Immature natural killer cell (primary cell): ENCODE measurements at places on chromosomes 4 and X.

DNA sequence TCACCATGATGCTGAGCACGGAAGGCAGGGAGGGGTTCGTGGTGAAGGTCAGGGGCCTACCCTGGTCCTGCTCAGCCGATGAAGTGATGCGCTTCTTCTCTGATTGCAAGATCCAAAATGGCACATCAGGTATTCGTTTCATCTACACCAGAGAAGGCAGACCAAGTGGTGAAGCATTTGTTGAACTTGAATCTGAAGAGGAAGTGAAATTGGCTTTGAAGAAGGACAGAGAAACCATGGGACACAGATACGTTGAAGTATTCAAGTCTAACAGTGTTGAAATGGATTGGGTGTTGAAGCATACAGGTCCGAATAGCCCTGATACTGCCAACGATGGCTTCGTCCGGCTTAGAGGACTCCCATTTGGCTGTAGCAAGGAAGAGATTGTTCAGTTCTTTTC is 4.0 kb downstream of the HNRNPH2 start:
- DNase-seq: no peak

- no peak for DNase-seq
Measured at GRCh38 chrX:151852294-151852693, 60.4 kb upstream of the MAGEA4 start.

DNA sequence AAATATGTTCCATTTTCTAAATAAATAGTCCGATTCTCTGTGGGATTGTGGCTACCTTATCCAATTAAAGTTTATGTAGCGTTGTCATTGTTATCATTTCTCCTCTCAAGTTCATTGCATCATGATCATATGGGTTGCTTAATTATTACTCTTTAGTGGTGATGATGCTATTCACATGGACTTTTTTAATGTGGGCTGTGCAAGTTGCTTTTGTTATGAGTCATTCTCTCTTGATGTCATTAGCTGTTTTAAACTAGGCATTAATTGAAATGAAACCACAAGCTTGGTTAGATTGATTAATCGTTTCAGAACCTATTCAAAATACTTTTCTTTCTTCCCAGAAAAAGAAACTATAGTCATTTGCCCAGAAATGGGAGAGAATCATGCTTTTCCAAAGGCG is 38.2 kb downstream of the NHS start:
- no peak for DNase-seq

DNA sequence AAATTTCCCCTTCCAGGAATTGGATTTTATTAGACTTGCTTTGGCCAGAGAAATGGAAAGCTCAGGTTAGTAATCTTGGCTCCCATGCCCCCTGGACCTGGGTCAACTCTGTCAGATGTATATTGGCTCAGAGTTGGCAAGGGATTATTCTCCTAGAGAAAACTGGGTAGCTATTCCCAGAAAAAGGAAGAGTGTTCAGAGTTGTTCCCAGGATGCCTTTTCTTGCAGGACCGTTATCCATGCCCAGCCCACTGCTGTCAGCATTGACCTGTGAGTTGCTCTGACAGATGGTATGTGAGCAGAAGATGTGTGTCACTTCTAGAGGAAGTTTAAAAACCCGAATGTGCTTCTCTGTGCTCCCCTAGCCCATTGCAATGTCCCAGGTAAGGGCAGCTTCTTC is 509.9 kb upstream of the ZFP42 start:
- no peak for DNase-seq

DNA sequence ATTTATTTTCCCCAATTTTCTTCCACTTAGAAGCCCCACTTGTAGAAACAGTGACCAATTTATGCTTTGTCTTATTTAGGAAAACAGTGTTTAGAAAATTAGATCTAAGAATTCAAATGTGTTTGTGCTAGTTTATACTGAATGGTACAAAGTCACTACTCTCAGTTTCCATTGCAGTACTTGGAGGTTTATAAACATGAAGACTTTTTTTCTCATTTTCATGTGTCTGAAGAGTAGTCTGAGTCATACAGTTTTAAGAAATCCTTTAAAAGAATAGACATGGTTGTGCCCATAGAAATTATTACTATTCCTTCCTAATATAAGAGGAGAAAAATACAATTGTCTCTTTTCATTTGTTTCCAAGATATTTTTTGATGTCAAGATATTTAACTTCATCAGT is 458.7 kb downstream of the NAF1 start:
- no peak for DNase-seq

DNA sequence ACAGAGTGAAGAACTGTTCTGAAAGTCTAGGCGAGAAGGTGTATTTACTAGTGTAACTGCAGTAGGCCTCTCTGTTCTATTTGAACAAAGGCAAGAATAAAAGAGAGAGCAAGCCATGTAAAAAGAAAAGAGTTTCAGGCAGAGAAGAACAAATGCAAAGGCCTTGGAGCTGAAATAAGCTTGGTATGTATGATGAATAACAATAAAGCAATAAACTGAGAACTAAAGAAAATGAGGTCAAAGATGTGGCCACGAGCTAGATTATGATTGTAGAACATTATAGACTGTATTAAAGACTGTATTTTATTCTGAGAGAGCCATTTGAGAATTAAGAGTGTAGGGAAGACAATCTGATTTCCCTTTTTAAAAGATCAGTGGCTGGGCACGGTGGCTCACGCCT is 160.5 kb downstream of the LRBA start:
- no peak for DNase-seq

DNA sequence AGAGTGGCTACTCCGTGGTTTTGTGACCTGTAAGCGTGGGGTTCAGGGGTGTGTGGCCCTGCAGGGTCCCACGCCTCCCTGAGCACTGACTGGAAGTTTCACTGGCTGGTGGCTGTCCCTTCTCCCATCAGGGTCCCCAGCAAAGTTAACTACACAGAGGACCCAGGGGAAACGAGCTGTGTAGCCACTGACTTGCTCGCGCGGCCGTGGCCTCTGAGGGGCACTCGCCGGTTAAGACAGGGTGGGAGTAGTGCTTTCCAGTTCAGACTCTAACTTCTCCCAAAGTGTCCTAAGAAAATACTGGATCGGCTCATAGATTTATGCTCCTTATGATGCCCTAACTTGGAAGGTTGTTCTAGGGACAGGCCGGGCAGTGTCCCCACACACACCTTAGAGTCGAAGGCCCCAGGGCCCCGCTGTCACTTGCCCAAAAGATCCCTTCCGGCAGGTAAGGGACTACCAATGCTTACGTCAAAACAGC is 28.2 kb downstream of the NELFA start:
- no peak for DNase-seq

DNA sequence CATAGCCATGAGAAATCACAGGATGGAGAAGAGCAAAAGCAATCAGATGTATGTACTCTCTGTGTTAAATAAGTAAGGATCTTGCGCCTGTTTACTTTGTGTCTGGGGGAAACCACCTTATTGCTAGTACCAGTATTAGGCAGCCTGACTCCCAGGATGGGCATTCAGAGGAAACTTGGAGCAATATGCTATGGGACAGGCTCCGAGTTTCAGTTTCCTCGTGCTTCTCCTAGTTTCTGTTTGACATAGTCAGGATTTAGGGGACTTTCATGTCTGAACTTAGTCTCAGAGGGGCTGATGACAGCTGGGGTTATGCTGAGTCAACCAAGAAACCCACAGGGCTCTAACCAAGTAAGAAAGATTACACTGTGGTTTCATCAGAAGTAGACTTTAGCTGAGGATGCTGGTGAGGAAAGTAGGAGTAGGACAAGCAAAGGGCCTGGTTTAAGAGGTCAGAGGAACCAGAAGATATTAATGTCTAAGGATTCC is 13.5 kb downstream of the NSUN7 start:
- DNase-seq: no peak

GRCh38 chr4:6343939-6344408 is 74.3 kb downstream of the WFS1 start:
- DNase-seq: no peak

DNA sequence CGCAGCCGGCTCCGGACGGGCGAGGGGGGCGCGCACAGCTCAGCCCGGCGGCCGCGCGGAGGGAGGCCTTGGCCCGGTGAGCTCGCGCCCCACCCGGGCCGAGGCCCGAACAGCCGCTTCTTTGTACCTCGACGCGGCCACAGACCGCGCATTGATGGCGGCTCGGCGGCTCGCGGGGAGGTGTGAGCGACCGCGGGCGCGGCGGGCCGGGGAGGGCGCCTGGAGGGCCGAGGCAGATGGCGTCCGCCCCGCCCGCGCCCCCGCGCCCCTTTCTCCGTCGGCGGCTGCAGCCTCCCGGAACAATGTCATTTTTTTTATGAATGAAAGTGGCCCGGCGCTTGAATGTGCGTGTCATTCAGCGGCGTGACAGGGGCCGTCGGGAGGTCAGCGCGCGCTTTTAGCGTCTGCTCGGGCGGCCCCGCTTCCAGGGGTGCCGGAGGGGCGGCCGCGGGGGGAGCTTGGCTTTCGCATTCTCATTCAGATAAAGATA is 1.8 kb downstream of the FGFR3 start:
- no peak for DNase-seq

- no peak for DNase-seq
Measured at GRCh38 chr4:76703676-76704075, 194.3 kb downstream of the SOWAHB start.

GRCh38 chrX:79631526-79631925 is 264.4 kb upstream of the ITM2A start:
- no peak for DNase-seq

DNA sequence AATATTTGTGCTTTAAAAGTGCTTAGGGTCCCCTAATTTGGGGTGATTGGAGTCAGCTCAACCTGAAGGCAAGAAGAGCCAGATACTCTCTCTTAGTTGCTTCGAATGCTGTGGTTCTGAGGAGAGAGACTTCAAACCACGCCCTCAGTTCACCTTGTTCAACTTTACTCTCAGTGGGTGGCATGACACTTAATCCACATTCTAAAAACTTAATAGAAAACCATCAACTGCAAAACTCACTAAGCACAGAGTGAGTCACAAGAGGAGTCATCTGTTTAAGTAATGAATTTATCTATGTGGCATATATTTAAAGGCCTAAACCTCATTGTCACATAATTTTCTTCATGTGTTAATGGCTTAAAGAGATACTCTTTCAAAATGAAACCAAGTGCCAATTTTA is 99.5 kb upstream of the SLC4A4 start:
- DNase-seq: no peak

DNA sequence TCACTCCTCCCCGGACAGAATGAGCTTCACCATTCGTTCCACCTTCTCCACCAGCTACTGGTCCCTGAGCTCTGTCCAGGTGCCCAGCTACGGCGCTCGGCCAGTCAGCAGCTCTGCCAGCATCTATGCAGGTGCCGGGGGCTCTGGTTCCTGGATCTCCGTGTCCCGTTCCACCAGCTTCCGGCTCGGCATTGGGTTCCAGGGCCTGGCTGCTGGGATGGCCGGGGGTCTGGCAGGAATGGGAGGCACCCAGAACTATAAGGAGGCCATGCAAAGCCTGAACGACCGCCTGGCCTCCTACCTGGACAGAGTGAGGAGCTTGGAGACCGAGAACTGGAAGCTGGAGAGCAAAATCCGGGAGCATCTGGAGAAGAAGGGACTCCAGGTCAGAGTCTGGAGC is 36.4 kb upstream of the N4BP2 start:
- no peak for DNase-seq

DNA sequence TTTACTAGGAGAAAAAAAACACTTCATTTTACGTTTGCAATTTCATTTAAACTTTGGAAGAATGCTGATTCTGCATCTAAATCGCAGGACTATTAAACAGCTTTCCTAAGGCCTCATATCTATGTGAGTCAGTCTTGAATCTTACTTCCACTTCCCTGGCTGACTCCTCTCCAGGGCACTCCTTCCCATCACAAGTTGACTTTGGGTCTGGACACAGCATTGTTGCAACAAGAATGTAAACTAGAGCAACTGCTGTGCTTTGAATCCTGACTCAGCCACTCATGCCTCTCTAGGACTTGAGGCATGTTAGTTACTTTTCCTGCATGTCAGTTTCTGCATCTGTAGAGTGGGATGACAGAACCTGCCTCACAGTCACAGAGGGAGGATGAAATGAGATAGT is 413.8 kb downstream of the FAT4 start:
- no peak for DNase-seq

- DNase-seq: peak; percentile 34
Measured at GRCh38 chrX:107715331-107716117, 60.1 kb downstream of the TSC22D3 start.

GRCh38 chrX:66016905-66017658 is 22.8 kb downstream of the VSIG4 start:
- no peak for DNase-seq

- no peak for DNase-seq
Measured at GRCh38 chrX:78769946-78770345, 22.4 kb downstream of the LPAR4 start.
